ENCODE measurements at places on chromosomes 11 and 22. TPM values are rescaled to one million over a fixed set of nuclear protein-coding genes. Genes with fewer than 3 reads are reported as not detected.

- H3K36me3 ChIP-seq: no peaks in the 10 kb centered on the region
- H3K27me3 ChIP-seq: peaks cover 75% of the 10 kb centered on the region
- H3K4me3 ChIP-seq: no peak overlapping the region
- no peak overlapping the region for H3K27ac ChIP-seq
These were observed 57.6 kb upstream of the B3GAT1 start for GRCh38 chr11:134469627-134470026.

DNA sequence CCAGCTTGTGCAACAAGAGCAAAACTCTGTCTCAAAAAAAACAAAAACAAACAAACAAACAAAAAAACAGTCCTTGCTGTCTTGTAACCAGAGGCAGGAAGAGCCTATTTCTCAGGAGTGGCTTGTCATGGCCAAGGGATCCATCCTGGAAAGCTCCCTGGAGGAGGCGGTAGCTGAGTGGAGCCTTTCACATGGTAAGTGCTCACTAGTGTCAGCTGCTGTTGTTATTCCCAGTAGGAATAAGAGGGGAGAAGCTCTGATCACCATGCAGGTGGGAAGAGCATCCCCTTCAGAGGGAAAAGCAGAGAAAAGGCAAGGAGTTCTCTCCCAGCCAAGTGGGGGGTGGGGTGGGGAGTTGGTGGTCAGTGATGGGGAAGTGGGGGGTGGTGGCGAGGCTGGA is 54.6 kb upstream of the WNT7B start:
- no peak overlapping the region for H3K27ac ChIP-seq
- no peak for DNase-seq
- peaks cover 12% of the 10 kb centered on the region for H3K4me1 ChIP-seq

DNA sequence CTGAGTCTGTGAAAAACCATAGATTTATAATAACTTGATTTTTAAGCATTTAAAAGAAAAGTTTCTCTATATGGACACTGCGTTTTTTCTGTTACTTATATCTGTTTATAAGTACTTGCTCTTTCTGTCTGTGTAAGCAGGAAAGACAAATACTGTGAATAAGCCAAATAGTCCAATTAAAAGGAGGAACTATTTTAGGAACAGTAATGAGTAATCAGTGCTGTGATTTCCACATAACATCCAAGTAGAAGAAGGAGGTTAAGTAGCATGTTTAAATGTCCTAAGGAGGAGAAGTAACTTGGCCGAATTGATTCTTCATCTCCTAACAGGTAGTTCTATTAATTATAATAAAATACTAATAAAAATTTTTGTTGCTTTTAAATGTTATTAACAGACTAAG is 40.8 kb downstream of the ZNF214 start:
- no peaks in the 10 kb centered on the region for H3K27me3 ChIP-seq
- no peaks in the 10 kb centered on the region for H3K4me1 ChIP-seq
- H3K27ac ChIP-seq: no peak overlapping the region
- H3K36me3 ChIP-seq: no peaks in the 10 kb centered on the region
- no peak overlapping the region for H3K4me3 ChIP-seq

- DNase-seq: no peak
- no peak overlapping the region for H3K27ac ChIP-seq
- H3K27me3 ChIP-seq: no peaks in the 10 kb centered on the region
- no peaks in the 10 kb centered on the region for H3K36me3 ChIP-seq
- no peak overlapping the region for H3K4me3 ChIP-seq
These were observed 41.1 kb downstream of the TP53I11 start for GRCh38 chr11:44909557-44909956.

Gene SGSM1
- 5.1 TPM for total RNA-seq

Gene SMC1B
- not detected for total RNA-seq
